ENCODE measurements at places on chromosomes 4 and X. TPM values are rescaled to one million over a fixed set of nuclear protein-coding genes. Genes with fewer than 3 reads are reported as not detected.

DNA sequence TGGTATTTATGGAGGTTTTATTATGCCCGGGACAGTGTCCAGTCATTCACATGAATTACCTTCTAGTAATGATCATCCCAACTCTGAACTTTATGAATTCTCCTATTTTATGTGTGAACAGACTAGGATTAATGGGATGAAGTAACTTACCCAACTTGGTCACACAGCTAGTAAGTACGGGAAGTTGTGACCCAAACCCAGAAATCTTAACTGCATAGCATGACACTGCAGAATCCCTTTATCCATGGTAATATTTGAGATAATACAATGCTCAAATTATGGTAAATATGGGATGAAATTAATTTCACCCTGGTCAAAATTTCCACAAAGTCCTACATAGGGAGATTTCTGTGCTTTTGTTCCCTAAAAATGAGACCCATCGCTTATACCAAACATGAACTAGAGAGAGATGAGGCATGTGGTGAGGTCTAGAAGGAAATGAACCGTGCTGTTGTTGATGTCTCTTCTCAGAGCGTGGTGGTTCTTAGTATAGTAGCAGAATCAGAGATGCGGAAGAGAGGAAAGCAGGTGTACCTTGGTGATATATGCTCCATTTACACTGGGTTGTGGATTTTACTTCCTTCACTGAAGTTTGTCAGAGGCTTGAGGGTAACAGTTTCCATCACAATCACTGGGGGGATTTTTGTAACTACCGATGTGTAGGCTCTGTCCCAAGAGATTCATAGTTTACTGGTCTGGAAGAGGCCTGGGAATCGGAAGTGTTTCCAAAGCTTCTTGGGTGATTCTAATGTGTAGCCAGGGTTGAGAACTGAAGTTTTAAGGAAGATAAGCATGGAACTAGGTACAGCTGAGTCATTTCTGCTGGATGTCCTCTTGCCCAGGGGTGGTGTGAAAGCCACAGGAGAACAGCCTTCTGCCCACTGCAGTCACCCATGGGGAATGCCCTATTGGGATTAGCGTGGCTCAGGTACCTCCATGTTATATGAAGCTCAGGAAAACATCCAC, 30.2 kb upstream of the FAM9C start:
- H3K27ac ChIP-seq, result no peak overlapping the region
- DNase-seq, result no peak
- H3K27me3 ChIP-seq, result no peaks in the 10 kb centered on the region
- H3K4me1 ChIP-seq, result no peaks in the 10 kb centered on the region
- H3K36me3 ChIP-seq, result no peaks in the 10 kb centered on the region
- no peak overlapping the region for H3K4me3 ChIP-seq

DNA sequence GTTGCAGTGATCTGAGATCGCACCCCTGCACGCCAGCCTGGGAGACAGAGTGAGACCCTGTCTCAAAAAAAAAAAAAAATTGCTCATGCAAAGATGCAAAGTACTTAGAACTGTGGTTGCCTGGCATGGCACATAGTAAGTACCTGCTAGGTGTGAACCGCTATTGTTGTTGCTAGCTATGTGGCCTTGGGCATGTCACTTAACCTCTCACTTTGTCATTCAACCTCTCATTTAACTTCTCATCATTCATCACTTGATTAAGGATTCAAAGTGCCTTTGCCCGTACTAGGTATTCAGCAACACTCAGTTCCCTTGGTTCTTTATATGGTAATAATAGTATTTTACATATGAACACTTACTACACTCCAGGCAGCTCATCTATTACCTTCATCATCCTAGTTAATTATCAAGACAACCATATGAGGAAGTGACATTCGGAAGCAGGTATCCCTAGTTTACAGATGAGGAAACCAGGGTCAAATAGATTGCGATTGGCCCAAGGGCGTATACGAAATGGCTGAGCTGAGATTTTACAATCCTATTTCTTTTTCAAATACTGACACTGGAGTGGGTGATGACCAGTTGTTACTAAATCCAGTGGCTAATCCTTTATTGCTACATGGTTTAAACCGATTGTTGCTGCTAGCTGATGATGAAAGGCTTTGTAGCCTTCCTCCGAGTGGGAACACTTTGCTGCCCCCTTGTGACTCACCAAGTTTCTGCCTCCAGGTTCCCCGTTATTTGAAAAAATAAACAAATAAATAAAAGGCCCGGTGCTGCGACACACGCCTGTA, 28.8 kb upstream of the SOWAHD start:
- no peaks in the 10 kb centered on the region for H3K4me1 ChIP-seq
- no peaks in the 10 kb centered on the region for H3K27me3 ChIP-seq
- H3K4me3 ChIP-seq, result no peak overlapping the region
- peak; percentile 77 for DNase-seq

DNA sequence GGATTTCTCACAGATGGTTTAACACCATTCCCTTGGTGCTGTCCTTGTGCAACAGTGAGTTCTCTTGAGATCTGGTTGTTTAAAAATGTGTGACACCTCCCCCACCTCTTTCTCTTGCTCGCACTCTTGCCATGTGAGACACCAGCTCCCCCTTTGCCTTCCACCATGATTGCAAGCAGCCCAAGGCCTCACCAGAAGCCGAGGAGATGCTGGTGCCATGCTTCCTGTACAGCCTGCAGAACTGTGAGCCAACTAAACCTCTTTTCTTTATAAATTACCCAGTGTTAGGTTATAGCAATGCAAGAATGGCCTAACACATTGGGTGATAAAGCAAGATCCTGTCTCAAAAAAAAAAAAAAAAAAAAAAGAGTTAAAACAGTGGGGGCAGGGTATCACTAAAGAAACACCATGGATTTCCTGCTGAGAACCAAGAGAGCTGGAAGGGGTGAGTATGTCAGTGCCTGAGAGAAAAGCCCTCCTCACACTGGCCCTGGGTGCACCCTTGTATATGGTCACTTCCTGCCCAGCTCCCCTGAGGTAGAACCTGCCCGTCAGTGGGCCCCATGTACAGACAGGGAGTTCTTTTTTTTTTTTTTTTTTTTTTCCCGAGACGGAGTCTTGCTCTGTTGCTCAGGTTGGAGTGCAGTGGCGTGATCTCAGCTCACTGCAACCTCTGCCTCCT, 46.4 kb downstream of the APOO start:
- no peak for DNase-seq
- no peak overlapping the region for H3K4me3 ChIP-seq
- no peaks in the 10 kb centered on the region for H3K4me1 ChIP-seq
- H3K36me3 ChIP-seq, result no peaks in the 10 kb centered on the region

- H3K27ac ChIP-seq, result no peak overlapping the region
- DNase-seq, result no peak
- H3K36me3 ChIP-seq, result no peaks in the 10 kb centered on the region
- no peaks in the 10 kb centered on the region for H3K4me1 ChIP-seq
- no peak overlapping the region for H3K4me3 ChIP-seq
These were observed 33.5 kb upstream of the RASSF6 start for GRCh38 chr4:73653695-73654106.

DNA sequence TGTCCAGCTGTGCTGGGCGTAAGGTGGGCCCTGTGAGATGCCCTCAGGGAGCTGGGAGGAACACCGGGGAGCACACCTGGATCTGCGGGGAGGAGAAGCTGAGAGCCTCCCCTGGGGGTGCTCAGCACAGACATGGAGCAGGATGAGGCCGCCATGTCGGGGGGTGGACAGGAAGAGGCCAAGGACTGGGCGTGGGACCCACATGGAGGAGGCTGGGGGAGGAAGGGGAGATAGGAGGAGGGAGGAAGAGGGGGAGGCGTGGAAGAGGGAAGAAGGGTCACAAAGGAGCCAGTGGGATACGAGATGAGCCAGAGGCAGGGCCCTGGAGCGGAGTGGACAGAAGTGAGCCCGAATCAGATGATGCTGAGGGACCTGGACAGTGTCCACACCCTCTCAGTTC, 66.3 kb downstream of the ZFYVE28 start:
- no peaks in the 10 kb centered on the region for H3K4me1 ChIP-seq
- H3K27ac ChIP-seq, result no peak overlapping the region
- no peaks in the 10 kb centered on the region for H3K36me3 ChIP-seq
- H3K4me3 ChIP-seq, result no peak overlapping the region
- DNase-seq, result peak; percentile 15
- H3K27me3 ChIP-seq, result no peaks in the 10 kb centered on the region

DNA sequence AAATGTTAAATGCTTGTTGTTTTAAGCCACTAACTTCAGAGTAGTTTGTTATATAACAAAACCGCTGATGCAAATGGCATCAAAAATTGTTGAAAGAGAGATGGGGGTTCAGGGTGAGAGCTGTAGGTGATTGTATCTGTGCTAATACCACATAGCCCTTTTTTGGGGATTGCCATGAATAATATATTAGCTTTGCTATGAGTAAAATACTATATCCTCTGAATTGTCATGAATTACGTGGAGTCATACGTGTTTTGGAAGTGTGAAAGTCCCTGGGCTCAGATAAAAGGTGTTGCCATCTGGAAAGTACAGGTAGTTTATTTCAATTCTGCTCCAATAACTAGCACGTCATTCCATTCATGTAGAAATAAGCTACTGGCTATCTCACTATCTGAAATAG, 30.6 kb downstream of the DYNLT3 start:
- H3K4me1 ChIP-seq, result no peaks in the 10 kb centered on the region
- no peak for DNase-seq
- no peaks in the 10 kb centered on the region for H3K27me3 ChIP-seq
- H3K4me3 ChIP-seq, result no peak overlapping the region

DNA sequence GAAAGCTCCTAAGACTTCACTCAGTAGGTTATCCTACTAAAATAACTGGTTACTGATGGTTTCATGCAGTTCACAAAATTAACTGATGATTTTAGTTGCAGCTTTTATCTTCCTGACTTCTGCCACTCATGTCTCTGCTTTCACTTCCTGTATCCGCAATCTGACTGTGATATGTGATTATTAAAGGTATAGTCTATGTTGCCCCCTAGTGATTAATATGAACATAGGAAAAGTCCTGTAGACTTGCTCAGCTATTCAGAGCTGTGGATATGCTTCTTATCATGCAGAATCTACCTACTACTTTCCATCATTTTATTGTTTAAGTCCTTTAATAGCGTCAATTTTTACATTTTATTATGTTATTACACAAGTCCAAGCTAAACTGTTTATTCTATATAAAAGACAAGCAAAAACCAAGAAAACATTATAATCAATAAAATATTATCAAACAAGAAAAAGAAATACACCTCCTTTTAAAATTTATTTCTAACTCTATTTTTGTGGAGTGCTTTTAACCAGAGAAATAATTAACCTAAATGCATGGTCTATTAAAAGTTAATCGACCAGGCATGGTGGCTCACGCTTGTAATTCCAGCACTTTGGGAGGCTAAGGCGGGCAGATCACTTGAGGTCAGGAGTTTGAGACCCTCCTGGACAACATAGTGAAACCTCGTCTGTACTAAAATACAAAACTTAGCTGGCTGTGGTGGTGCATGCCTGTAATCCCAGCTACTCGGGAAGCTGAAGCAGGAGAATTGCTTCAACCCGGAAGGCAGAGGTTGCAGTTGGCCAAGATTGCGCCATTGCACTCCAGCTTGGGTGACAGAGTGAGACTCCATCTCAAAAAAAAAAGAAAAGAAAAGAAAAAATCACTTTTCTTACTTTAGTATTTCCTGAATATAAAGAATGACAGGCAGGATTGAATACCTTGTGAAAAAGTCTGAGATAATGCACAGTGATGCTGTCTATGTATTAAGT, 40.4 kb upstream of the TLR2 start:
- no peaks in the 10 kb centered on the region for H3K4me1 ChIP-seq
- no peak for DNase-seq
- H3K27ac ChIP-seq, result no peak overlapping the region
- no peaks in the 10 kb centered on the region for H3K36me3 ChIP-seq

DNA sequence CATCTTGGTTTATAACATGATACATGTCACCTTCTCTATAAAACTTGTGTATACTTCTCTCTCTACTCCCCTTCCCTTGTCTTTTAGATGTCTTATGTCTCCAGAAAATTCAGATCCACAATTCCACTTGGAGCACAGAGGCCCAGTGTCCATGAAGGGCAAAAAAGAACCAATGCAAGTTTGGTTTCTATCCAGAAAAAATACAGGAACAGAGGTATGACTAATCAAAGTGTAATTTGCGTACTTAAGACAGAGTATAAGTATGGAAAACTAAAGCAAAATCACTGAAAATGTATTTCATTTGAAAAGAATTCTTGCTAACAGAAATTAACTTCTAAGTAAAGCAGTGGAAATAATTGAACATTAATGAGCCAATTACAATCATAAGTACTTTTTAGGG, 46.2 kb downstream of the GUCY1B1 start:
- H3K4me3 ChIP-seq, result no peak overlapping the region
- no peak for DNase-seq
- peak overlapping the region; percentile 66 for H3K27ac ChIP-seq
- peaks cover 80% of the 10 kb centered on the region for H3K4me1 ChIP-seq

GRCh38 chr4:136183513-136183912, 1348.8 kb downstream of the PCDH18 start:
- H3K4me3 ChIP-seq, result no peak overlapping the region
- DNase-seq, result no peak
- H3K27me3 ChIP-seq, result no peaks in the 10 kb centered on the region
- no peaks in the 10 kb centered on the region for H3K36me3 ChIP-seq
- H3K27ac ChIP-seq, result no peak overlapping the region

GRCh38 chr4:56723201-56723605, 42.1 kb upstream of the HOPX start:
- H3K27me3 ChIP-seq, result no peaks in the 10 kb centered on the region
- no peaks in the 10 kb centered on the region for H3K36me3 ChIP-seq
- DNase-seq, result no peak
- no peak overlapping the region for H3K4me3 ChIP-seq
- no peaks in the 10 kb centered on the region for H3K4me1 ChIP-seq

DNA sequence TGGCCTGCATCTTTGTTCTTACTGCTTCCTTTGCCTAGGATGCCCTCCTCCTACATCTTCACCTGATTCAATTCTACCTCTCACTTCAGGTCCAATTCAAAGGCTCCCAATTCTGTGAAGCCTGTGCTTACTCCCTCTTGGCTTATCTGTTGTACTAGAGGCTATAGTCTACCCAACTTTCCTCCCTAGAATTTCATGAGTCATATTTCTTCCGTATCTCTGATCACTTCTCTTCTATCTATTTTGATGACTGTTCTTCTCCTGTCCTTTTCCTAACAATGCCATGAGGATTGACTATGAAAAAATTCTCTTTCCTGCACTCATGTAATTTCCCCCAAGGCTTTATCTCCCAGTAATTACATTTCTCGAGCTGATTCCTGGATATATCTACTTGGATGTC, 96.3 kb downstream of the PLAC1 start:
- H3K4me1 ChIP-seq, result no peaks in the 10 kb centered on the region
- H3K27ac ChIP-seq, result no peak overlapping the region
- no peak for DNase-seq
- H3K36me3 ChIP-seq, result no peaks in the 10 kb centered on the region

GRCh38 chr4:69888336-69888735, 28.4 kb upstream of the SULT1E1 start:
- H3K4me1 ChIP-seq, result no peaks in the 10 kb centered on the region
- DNase-seq, result no peak
- H3K36me3 ChIP-seq, result no peaks in the 10 kb centered on the region
- no peak overlapping the region for H3K27ac ChIP-seq

GRCh38 chrX:80312448-80312847, 107.8 kb upstream of the TENT5D start:
- no peak overlapping the region for H3K27ac ChIP-seq
- H3K4me1 ChIP-seq, result no peaks in the 10 kb centered on the region
- no peaks in the 10 kb centered on the region for H3K36me3 ChIP-seq
- H3K27me3 ChIP-seq, result no peaks in the 10 kb centered on the region
- no peak overlapping the region for H3K4me3 ChIP-seq

The TMPRSS11E gene
- not detected for total RNA-seq

The UGT2B11 gene
- total RNA-seq, result not detected

The UGT2B15 gene
- not detected for total RNA-seq

The NPY2R gene
- 2.1 TPM for total RNA-seq

Data from sigmoid colon (tissue), 7 donors.